ENCODE measurements at places on chromosomes 3 and 15.

DNA sequence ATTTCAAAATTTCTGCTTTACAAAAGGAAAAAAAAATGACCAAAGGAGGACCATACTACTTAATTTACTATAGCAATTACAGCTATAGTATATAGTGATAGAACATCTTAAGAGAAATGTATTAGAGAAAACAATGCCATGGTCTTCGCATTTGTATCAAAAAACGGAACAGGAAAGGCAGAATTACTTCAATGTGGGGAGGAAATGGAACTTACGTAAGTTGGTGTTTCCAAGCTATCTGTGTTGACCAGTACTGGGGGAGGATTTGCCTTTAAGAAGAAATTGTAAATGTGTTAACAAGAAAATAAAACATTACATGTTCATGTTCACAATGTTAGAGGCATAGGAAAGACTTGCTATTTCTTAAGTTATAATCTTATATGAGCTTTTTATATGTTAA lies 119.9 kb upstream of the MELTF start:
- no peak for DNase-seq

GRCh38 chr3:144523396-144523795 lies 551.8 kb downstream of the DIPK2A start:
- DNase-seq, result no peak

GRCh38 chr15:61889706-61890105 lies 170.5 kb downstream of the VPS13C start:
- DNase-seq, result no peak

DNA sequence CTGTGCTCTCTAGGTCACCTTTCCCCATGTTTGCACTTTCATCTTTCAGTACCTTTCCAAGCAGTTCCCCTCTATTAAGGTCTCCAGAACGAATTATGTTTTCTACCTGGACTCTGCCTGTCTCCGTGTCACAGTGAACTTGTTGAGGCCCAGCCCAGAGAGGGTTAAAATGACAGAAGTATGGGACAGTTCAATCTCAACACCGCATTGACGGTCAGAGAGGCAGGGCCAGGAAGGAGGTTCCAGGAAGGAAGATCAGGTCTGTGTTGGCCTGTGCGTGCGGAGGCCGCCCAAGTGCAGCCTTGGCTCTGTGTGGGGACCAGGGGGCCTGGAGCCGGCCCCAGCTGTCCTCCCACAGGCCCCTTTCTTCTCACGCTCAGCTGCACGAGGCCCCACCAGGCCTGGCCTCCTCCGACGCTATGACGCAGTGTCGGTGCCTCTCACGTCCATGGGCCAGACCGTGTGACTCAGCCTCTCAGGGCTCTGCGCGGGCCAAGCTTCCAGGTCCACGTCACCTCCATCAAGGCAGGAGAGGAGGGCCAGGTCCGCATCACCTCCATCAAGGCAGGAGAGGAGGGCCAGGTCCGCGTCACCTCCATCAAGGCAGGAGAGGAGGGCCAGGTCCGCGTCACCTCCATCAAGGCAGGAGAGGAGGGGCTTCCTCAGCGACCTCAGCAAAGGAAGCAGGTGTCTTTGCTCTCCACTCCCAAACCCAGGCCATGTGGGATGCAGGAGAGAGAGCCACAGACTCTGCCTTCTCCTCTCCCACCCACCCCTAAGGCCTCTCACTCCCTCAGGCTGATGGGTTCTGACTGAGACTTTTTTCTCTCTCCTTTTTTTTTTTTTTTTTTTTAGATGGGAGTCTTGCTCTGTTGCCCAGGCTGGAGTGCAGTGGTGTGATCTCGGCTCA lies 83.1 kb downstream of the CPN2 start:
- no peak for DNase-seq

- no peak for DNase-seq
Measured at GRCh38 chr3:168548719-168549118, 453.0 kb upstream of the GOLIM4 start.

DNA sequence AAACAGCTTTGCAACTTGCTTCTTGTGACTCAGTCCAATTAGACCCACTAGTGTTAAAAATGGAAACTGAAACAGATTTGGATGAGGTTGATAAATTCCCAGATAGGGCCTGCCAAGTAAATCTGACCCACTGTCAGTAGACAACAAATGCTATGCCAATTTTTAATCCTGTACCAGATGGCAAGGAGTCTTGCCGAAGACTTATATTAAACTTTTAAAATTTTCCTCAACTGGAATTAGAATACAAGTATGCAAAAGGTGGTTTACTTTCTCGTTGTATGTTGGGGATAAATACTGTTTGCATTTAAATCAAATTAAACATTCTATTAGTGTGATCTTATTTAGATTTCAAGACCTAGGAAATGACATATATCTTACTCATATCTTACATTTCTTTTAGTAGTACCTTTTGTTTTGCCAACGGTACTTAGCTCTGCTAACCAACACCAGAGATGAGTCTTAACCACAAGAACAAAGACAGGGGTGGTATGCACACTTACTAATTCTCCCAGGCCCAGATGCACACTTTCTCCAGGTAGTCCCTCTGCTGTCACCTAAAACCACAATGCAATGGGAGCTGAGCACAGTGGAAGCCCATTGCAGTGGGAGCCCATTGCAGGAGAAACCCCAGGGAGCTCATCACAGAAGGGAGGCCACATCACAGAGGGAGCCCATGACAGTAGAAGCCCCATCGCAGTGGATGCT lies 77.8 kb downstream of the WWTR1 start:
- DNase-seq, result no peak

DNA sequence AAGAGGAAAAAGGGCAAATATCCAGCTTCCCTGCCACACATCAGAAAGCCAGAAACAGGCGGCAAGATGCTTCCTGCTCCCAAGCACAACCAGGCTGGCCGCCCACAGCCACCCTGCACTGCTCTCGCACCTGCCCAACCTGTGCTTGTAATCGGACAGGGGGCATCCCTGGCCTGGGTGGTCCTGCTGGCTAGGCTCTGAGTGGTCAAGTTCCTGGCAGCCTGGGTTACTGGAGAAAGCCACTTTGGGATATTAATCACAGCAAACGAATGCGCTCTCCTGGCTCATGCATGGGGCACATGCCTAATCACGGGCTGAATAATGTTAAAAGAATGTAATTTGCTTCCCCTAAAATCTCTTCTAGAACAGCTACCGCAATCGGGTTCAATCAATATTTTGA lies 442.4 kb downstream of the MCTP2 start:
- DNase-seq, result no peak

- peak; percentile 73 for DNase-seq
Measured at GRCh38 chr15:101162701-101163483, 89.0 kb downstream of the CHSY1 start.

DNA sequence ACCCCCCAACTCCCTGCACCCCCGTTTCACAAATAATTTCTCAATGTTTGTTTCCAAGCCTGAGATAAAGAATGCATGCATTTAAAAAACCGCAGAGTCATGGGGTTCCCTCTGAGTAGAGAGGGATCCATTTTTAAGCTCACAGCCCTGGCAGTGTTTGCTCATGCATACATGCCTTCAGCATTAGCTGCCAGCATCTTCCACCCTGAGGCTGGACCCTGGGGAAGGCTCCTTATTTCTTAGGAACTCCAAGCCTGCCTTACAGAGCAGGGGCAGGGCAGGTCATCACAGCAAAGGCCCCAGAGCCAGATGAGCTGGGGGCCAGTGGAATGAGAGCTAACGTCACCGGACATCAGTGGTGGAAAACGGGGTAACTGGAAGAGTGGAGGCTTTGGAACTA lies 31.3 kb downstream of the TLE3 start:
- no peak for DNase-seq

DNA sequence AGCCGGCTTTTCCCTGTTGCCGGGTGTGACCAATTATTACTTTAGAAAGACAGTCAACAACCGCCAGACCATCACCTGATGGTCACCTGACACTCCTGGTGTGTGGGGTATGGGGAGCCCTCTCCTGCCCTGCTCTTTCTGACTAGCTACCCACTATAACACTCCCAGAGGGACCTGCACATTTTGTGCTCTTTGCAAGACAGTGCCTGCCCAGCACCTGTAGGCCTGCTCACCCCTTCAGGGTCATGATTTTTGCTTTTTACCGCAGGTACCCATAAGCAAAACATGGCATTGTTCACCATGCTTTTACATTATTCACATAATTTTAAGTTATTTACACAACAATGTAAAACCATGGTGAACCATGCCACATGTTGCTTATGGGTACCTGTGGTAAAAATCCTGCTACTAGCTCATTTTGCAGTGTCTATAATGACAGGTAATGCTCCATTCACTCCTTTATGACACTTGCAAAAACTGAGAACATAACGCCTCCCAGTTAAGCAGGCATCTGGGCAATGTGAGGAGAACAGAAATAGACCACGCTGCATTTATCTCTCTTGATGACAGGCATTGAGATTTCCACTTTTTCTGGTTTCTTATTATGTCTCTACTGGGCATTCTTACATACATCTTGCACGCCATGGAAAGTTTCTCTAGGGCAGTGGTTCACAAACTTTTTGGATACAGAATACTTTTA lies 9.9 kb downstream of the CCRL2 start:
- no peak for DNase-seq

DNA sequence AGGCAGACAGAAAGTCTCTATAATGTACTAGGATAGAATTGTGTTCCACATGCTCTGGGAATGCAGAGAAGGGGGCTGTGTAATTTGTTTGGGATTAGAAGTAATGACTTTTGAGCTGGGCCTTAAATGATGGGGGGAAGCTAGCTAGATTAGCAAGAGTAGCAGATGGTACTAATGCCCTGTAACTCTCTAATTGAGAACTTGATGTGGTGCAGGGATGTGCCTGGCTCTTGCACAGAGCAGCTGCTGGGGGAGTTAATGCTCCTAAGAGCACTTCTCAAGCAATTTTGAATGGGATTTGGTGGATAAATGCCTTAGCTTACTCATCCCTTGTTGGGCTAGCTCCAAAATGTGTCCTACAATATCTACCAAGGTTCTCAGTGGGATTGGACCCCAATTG lies 12.4 kb upstream of the SYN2 start:
- DNase-seq, result no peak

GRCh38 chr15:101174152-101174920 lies 77.5 kb downstream of the CHSY1 start:
- no peak for DNase-seq

DNA sequence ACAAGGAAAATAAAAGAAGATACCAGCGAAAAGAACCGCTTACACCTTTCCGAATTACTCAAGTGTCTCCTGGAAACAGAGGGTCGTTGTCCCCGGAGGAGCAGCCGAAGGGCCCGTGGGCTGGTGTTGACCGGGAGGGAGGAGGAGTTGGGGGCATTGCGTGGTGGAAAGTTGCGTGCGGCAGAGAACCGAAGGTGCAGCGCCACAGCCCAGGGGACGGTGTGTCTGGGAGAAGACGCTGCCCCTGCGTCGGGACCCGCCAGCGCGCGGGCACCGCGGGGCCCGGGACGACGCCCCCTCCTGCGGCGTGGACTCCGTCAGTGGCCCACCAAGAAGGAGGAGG lies 325 bp downstream of the ALCAM start:
- no peak for DNase-seq

DNA sequence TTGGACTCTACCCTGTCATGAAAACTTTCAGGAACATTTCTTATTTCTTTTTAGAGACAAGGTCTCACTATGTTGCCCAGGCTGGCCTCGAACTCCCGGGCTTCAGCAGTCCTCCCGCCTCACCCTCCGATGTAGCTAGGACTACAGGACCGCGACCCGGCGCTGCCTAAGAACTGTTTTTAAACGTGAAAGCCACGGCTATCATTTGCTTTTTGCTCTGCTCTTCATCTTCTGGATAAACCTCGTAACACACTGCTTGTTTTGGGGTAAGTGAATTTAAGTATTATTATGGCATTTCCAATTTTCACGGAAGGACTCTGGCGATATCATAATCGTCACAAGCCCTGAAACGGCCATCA lies 14.3 kb upstream of the CCNL1 start:
- no peak for DNase-seq

DNA sequence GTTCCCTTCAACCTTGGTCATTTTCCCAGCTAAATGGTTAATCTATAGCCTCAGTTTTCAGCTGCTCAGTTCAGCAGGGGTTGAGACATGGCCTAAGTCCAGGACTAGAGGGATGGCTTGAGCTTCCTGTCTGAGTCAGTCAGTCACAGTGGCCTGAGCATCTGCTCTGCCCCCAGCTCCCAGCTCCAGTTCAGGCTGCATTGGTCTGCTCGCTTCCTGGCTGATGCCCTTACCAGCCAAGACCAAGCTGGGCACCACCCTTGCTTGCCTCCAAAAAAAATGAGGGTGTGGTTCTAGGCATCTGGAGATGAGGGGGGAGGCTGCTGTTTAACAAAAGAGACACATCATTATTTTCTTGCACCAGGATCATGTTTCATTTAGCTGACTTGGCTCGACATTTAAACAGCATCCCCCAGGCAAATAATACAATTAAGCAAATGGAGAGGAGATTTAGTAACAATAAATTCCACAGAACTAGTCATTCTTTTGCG lies 70.7 kb downstream of the WNT5A start:
- no peak for DNase-seq
